Effector memory CD4-positive, alpha-beta T cell (primary cell): ENCODE measurements at places on chromosomes 7 and 10.

GRCh38 chr10:95289921-95290421, 832 bp downstream of the PDLIM1 start:
- DNase-seq = no peak

GRCh38 chr7:27771111-27771510, 31.1 kb downstream of the TAX1BP1 start:
- DNase-seq = no peak

DNA sequence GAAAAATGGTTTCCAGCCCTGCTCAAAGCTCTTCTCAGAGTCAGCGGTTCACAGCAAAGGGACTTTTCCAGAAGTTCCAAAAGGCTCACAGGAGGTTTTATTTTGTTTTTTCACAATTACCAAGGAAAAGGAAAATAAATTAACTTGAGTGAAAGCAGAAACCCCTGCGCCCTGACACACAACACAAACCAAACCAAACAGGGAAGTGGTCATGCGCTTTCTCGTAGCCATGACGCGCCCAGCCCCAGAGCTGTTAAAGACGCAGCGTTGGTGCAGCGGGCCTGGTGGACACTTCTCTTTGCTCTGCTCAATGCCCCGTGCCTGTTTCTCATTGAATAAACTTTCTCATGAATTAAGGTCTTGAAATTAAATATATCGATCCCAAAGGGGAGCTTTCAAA, 134.4 kb upstream of the LYZL2 start:
- DNase-seq = no peak

DNA sequence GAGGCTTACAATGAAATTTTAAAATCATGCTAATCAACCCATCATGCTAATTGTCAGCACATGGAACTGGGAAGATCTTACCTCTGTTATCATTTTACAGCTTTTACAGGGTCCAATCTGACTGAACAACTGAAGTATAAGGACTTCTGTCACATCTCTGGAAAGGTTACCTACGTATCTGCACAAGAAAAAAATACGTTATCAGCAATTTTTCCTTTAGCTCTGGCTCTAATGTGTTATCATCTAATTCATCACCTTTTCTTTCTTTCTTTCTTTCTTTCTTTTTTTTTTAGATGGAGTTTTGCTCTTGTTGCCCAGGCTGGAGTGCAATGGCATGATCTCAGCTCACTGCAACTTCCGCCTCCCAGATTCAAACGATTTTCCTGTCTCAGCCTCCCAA, 8.7 kb downstream of the TIAL1 start:
- DNase-seq = no peak

GRCh38 chr7:150429699-150430098, 20.7 kb upstream of the GIMAP8 start:
- DNase-seq = no peak

- DNase-seq = no peak
Measured at GRCh38 chr10:50809596-50809995, 69.9 kb downstream of the ASAH2B start.

DNA sequence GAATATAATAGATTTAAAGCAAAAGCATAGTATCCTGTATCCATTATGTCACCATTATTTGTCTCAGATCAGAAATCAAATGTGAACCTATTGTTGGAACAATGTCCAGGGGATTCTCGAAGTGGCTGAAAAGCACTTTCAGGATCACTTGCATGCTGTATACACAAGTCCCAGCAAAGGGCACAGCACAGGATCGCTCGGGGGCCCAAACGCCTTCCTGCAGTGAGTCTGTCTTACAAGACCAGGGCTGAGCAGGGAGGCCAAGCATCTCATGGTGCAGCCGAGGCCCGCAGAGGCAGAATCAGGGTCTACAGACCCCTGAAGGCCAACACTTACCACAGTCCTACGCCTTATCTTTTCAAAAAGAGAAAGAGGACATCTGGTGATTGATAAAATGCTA, 92.3 kb downstream of the TNS3 start:
- no peak for DNase-seq

GRCh38 chr10:96830511-96831199, 1.4 kb upstream of the LCOR start:
- peak; percentile 61 for DNase-seq

DNA sequence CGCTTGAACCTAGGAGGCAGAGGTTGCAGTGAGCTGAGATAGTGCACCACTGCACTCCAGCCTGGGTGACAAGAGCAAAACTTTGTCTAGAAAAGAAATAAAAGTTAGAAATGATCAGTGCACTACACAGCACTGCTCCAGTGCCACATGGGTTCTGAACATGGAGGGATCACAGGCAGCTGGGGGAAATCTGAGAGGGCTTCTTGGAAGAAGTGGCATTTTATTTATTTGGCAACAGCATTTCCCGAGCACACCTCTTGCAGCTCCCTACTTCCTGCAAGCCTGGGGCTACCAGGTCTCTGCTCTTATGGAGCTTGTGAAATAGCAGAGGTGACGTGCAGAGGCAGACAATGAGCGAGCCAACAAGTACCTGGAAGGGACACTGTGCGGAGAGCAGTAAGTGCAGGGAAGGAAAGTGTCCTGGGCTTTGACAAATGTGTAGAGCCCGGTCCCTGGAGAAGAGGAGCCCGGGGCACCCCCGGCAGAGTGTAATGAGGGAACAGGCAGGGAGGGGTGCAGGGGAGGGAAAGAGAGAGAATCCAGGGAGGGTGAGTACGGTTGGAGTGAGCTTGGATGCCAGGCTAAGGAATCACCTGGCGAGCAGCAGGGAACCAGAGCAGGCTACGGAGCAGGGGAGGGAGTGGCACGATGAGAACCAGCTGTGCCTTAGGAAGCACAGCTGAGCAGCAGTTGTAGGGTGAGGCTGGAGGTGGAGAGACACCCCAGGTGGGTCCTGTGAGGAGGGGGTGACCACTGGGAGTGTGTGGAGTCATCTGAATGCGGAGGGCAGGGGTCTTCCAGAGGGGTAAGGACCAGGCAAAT, 104.6 kb upstream of the CTBP2 start:
- no peak for DNase-seq

DNA sequence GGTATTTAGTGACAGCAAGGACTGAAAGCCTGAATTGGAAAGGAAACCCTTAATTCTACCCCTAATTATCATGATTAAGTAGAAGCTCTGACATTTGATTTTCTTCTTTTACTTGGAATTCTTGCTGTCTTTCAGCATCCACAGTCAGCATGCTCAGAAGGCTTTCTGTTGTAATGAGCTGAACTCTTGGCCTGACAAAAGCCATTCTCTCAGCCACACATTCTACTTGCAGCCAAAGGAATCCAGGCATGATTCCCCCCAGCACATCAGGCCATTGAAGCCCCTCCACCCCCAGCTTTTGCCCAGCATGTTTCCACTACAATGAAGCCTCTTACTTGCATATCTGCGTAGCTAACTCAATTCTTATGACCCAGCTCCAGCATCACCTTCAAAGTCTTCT, 94.3 kb upstream of the FRMD4A start:
- no peak for DNase-seq

GRCh38 chr10:35639728-35640401, 2.2 kb downstream of the FZD8 start:
- no peak for DNase-seq

- DNase-seq = no peak
Measured at GRCh38 chr7:91233212-91233611, 31.0 kb upstream of the FZD1 start.

DNA sequence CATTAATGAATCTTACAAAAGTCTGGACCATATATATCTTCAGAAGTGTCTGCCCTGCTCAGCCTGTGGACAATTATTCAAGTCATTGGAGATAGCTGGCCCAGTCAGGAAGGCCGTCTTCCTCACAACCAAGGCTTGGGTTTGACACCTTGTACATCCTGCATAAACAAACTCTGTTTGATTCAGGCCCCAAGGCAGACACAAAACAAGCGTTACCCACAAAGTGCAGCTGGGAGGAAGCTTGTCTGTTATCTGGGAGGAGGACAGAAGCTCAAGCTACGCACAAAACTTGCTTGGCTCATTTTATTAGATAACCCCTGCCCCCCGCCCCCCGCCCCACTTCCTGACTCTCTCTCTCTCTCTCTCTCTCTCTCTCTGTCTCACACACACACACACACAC, 166.9 kb upstream of the WDR11 start:
- DNase-seq = no peak

DNA sequence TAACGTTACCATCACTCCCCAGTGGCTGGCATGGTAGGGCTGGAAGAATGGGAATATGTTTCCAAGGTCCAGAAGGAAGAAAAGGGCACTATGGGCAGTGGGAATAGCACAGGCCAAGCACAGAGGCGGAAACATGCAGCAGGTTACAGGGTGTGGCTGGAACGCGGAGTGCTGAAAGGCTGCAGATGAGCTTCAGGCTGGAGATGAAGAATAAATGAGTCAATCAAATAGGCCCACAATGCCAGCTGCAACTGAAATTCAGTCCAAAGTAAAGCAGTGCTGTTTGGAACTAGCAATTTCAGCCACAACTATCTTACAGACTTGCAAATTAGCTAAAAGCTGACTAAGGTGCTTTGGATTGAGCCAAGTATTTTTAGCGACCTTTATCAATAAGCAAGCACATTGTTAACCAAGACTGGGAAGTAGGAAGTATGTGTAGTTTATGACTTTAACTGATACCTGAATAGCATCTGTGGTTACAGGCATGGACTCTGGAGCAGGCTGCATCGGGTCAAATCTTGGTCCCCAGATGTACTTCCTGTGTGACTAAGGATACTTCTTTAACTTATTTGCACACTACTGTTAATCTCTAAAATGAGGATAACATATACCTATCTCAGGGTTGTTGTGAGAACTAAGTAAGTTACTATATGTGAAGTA, 77.5 kb upstream of the CTTNBP2 start:
- no peak for DNase-seq

DNA sequence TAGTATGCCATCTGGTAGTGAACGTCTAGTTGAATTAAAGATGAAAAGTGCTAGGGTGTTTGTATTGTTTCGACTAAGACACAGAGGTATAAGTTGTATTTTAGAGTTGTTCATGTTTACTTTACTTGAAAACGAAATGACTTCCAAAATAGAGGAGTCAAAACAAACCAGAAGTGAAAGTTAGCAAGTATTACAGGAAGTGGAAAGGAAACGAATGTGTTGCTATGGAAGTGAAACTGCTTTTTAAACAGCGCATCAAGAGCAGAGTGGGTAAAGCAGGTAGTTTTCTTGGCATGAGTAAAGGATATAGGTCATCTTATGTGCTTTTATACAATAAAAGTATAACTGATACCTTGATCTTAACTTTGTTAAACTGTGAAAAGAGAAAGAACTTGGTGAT, 20.0 kb upstream of the GALNTL5 start:
- DNase-seq = no peak

GRCh38 chr7:151188252-151188542, 1.1 kb upstream of the ASB10 start:
- DNase-seq = no peak

DNA sequence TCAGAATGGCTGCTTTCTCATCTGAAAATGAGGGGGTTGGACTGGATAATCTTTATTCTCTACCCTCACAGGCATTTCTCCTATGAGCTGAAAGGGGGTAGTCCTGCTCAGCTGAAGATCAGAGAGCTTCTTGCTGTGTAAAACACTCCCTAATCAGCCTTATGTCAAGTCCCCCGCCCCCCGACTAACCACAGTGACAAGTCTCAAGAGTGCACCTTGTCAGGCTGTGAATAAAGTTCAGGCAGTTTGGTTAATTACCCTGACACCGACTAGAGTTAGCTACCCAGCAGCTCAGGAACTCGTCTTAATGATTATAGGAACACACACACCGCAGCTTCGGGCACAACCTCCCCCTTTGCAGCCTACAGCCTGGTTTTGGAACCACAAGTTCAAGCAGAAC, 513.7 kb downstream of the RPS24 start:
- DNase-seq = no peak

- no peak for DNase-seq
Measured at GRCh38 chr7:22545529-22545928, 45.5 kb upstream of the STEAP1B start.

- DNase-seq = no peak
Measured at GRCh38 chr7:102991540-102992214, 78.9 kb downstream of the LRRC17 start.

- DNase-seq = no peak
Measured at GRCh38 chr7:34337163-34337562, 320.9 kb upstream of the NPSR1 start.

GRCh38 chr10:124364674-124365073, 54.0 kb downstream of the OAT start:
- no peak for DNase-seq

GRCh38 chr10:32299354-32299980, 47.5 kb downstream of the EPC1 start:
- DNase-seq = no peak

- DNase-seq = no peak
Measured at GRCh38 chr10:7583626-7584025, 83.1 kb downstream of the ITIH5 start.

DNA sequence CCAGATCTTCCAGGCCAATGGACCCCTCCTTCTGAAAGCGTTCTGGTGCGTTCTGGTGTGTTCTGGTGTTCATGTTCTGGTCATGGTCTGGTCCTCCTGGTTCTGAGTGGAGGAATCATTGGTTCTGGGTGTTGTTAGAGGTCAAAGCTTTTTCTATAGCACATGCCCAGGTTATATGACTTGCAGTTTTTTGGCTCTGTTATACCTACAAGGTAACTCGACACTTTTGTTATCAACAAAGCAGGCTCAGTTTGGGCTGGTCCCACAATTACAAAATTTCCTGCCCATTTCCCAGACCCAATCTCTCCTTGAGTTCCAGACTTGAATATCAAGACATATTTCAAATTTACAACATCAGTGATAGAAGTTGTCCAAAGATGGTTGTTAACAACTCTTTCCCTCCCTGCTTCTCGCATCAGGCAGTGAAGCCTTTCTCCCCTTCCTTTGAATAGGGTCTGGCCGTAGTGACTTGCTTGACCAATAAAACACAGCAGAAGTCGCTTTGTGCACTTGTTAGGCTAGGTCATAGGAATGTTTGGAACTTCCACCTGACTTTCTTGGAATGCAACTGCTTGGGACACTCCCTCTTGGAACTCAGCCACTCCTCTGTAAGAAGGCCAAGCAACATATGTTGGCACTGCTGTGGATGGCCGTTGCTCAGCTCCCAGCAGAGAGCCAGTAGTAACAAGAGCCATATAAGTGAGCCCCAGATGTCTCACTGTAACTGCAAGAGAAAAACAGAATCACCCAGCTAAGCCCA, 83.1 kb upstream of the STEAP1B start:
- no peak for DNase-seq

DNA sequence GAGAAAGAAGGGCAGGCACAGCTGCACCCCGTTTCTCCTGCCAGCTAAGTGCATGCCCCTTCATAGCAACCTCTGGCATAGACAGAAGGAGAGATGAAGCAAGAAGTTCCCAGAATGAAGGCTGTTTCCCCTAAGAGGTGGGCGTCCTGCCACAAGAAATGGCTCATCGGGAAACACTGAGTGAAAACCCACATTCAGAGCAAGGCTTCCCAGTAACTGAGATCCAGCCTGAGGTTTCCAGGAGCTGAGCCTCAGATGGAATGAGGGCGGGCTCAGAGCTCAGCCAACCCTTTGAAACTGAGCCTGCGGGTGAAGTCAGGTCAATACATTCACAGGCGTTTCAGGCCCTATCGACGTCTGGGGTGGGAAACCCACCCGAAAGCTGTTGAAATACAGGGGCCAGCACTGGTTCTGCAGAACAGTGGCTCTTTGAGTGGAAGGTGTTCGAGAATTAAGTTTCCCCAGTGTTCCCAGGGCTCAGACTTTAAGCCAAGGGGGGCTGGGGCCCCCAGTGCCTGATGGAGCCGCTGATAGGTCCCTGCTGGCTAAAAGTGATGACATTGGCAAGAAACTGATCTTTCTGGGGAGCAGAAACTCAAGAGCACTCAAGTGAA, 510.2 kb downstream of the RPS24 start:
- DNase-seq = no peak
